Activated CD4-positive, alpha-beta T cell treated with anti-CD3 and anti-CD28 coated beads, Interleukin-2, amount 50 U/mL, for 24 hours (primary cell): ENCODE measurements at places on chromosomes 7 and 10.

GRCh38 chr10:97538839-97539238, 33.7 kb upstream of the ANKRD2 start:
- no peak for DNase-seq

DNA sequence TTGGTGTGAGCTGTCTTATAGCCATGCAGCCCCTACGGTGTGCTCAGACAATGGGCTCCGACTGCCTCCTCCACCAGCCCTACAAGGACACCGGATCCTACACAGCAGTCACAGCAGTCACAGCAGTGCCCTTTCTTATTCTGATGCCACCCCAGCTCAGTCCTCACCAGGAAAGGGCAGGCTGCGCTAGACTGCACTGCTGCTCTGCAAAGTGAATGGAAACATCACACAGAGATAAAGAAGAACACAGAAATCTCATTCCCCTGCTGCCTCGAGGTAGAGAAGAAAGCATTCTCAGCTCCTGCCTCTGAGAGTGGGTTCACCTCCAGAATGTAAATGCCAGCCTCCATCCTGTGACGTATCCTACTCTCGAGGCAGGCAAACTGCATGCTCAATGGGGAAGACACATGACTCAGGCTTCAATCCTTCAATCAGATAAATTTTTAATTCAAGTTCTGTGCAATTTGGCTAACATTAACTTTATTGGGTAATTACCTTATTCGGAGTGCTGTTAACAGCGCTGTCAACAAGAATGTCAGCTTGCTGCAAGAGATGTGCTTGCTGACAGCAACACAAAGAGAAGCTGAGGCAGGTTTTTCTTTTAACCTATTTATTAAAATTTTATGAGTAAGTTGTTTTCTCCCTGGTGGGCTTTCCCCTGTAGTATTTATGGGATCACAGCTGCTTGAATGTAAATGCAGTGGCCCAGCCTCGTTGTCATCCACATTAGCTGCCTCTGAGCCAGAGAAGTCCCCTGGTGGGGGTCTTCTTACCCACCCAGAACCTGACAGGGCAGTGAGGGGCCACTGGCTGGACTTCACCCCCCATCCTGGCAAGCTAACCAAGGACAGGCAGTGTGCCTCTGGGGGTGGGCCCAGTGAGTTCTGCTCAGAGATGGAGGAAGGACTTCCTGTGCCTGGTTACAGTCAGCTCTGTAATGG, 241.3 kb upstream of the KMT2E start:
- no peak for DNase-seq

- DNase-seq = no peak
These were observed 232.0 kb downstream of the MDFIC start for GRCh38 chr7:115153769-115154477.

DNA sequence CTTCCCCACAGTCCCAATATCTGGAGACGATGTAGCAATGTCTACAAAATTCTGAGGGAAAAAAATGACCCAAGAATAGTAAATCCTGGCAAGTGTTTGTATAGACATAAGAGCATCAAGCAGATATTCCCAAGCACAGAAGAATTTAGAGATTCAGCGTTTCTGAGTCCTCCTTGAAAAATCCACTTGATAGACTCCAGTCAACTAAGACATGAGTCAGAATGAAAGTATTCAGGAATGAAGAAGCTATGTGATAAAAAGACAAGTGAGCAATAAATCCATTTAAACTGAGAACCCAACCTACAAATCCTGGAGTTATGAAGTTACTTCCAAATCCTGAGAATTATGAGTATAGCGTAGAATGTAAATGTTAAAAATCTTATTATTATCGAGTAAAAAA, 86.1 kb upstream of the NPY start:
- no peak for DNase-seq

DNA sequence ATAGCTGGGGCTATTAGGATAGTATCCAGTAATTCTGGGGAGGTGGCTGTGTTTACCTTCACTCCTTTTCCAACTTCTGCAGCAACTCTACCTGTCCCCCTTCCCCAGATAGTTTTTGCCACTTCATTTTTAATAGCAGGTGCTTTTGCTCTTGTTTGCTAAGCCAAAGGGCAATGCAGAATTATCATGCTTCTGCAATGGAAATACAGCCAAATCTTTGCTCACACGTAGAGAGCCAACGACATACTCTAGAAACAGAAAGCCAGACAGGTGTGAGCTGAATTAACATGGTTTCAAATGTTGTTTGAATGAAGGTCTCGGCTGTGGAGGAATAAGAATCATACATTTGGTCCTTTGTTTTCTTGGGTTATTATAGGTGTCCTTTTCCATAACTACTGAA, 14.4 kb downstream of the PLEKHS1 start:
- DNase-seq = no peak

DNA sequence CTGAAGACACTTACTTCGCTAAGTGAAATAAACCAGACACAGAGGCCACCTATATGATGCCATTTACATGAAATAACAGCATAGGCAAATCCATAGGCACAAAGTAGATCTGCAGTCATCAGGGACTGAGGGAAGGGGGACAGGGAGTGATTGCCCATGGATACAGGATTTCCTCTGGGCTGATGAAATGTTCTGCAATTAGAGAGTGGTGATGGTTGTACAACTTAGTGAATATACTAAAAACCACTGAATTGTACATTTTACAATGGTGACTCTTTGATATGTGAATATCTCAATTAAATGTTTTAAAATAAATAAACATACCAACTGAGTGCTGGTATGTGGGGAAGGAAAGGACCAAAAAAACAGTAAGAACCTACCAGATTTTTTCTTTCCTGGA, 20.4 kb downstream of the PPA1 start:
- no peak for DNase-seq

DNA sequence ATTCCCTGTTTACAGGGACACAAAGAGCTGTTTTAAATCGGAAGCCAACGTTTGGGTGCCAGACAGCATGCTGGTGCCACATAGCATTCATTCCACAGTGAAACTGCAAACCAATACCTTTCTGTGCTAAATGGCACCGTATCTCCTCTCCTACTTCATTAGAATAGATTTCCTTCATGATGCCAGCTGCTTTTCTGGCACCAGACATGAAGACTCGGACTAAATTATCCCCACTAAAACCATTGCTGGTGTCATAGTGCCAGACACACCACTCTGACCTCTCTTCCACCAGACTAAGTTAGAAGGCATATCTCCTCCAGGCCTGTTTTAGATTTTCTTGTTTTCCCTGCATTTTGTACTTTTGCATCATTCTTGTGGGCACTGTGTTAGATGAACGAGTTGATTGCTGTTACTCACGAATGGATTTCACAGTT, 155.1 kb downstream of the ETV1 start:
- DNase-seq = no peak

DNA sequence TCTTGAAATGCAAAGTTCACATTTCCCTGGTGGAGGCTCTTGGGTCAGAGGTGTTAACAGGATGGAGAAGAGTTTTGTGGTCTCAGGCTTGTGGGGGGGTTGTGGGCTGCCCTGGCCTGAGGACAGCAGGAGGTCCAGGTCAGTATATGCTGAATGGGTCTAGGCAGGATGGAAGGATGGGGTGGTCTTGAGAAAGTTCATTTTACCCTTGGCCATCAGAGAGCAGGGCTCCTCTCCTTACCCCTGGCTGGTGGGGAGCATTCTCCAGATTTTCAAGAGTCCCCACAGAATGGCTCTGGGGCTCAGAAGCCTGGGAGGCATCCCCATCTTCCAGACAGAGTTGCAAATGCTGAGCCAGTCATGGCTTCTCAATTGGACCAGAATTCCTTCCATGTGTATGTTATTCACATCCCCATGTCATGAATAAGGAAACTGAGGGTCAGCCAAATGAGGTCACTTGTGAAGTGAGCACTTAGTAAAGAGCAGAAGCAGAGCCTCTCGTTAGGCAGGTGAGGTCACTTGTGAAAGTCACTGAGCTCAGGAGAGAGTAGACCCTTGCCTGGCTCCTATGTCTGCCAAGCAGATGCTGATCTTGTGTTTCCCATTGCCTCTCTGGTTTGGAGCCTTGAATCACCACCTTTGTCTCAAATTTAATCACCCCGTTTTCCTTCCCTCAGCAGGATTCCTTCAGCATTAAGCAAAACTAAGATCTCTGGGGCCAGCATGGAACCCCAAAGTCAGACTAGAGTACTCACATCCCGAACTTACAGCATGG, 33.0 kb downstream of the MBL2 start:
- no peak for DNase-seq

DNA sequence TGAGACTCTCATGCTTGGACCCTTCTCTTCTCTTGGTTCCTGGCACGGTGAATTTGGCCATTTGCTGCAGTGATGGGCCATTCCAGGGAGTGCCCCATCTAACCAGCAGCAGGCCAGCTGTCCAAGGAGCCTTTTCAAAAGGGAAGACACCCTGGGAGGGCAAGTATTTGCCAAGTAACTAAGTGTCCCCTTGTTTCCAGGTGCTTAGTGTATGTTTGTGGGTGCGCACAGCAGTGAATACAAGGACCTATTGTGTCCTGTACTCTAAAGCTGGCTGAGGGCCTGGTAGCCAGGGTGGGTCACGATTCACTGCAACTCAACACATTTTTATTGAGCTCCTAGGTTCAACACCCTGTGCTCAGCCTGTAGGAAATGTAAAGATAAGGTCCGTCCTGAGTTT, 348.8 kb downstream of the RNLS start:
- no peak for DNase-seq

GRCh38 chr7:139455789-139456188, 27.7 kb downstream of the KLRG2 start:
- no peak for DNase-seq

DNA sequence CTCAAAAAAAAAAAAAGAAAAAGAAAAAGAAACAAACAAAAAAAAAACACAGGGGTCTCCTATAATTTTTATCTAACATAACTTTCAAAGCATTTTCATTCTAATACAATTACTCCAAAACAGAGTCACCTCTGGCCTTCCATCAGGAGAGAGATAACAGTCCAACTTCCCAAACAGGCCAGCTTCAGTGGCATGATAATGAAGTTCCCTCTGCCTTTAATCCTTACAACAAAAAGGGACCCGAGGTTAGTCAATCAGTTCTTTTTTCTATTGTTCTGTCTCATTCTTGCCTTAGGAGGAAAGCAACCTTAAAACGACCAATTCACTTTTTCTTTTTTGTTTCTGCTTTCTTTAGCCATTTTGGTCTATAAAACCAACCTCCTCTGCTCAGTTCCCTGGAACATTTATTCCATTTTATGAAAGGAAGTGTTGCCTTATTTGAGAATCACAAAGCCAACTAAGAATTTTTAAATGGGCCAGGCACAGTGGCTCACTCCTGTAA, 16.5 kb upstream of the FXYD4 start:
- DNase-seq = no peak

GRCh38 chr7:22934023-22934422, 79.9 kb downstream of the HYCC1 start:
- no peak for DNase-seq

DNA sequence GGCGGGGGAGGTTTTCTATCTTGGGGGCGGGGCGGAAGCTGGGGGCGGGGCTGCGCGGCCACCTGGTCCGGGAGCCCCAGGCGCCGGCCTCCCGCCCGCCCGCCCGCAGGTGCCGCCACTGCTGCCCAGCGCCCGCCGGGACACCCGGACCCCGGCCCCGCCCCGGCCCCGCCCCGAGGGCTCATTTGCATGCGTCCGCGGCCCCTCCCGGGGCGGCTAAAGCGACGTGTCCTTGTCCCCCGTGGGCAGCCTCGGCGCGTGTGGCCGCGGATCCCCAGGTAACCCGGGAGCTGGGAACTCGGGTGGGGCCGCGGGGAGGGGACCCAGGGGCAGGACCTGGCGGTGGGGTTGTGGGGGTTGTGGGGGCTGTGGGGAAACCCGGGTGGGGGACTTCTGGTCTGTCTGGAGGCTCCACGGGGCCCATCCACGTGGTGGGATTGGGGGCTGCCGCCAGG, at the start of gene BHLHA15:
BHLHA15 (plus strand) TSS at position 219 of the 455 bp plus-strand sequence. CDS start 871 bp downstream, outside the sequence.
- no peak for DNase-seq

DNA sequence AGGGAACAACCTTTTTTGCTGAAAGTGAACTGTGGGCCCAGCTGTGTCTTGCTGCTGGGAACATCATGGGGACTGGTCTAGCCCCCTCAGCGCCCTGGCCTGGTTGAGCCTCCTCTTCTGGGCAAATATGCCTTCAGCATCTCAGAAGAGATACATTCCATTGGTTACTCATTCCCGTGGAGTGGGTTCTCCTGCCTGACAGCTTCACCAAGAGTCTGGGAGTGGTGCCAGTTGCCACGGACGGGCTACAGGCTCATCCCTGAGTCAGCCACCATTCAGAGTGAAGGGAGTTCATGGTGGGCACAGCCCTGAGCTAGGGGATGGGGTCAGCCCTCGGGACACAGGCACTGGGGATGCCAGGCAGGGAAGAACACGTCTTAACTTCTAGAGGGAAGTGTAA, 81.9 kb downstream of the RAMP3 start:
- DNase-seq = no peak

DNA sequence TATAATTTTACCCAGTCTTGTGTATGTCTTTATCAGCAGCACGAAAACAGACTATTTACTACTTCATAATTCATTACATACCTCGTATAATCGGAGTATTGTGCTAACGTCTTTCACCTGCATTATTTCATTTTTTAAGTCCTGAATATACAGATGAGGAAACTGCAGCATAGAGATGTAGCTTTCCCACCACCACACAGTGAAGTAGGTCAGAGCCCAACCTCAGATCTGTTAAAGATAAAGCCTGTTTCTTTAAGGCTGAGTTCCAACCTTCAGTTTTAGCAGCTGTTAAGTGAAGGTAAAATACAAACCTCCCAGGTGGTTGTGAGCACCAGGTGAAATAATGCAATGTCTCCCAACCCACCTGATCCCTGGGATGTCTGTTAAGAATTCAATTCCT, 2.0 kb upstream of the ADAM12 start:
- no peak for DNase-seq

DNA sequence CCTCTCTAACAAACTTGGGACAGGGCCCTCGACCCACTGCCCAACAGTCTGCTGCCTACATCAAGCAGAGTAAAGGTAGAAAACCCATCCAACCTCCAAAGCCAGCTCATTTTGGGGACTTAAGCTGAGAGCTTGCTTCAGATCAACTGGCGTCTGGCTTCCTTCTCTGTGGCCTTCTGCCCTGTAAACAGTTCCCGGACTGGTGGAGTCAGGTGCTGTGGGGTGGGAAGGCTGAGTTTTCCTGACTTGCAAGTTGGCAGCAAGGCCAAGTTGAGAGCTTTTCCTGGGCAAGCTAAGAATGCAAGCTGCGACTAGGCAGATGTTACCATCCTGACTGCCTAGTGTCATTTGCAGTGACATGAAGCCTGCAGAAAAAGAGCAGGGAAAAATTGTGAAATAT, 3.7 kb downstream of the GALNT17 start:
- no peak for DNase-seq

GRCh38 chr7:127380479-127380878, 12.0 kb downstream of the ZNF800 start:
- DNase-seq = no peak

- DNase-seq = peak; percentile 62
These were observed 27.1 kb downstream of the KLF6 start for GRCh38 chr10:3757638-3758490.

DNA sequence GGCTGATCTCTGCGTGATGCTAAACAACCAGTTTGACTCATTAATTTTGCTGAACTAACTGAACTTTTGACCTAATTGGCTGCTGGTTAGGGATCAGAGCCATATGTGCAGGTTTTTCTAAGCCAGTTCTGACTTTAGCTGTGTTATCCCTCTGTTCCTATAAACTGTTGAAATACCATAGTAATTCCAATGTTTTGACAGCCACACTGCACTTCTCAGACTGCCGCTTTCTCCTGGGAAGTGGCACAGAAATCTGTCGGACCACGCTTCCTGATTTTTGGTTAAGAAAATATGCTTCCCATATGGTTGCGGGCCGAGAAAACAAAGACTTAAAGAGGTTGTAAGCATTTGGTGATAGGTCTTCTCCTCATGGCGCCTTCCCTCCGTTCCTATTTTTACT, 42.3 kb downstream of the TBXAS1 start:
- no peak for DNase-seq
